ENCODE measurements at places on chromosomes 4 and X.

GRCh38 chr4:6986072-6986780 lies 56.9 kb upstream of the TADA2B start:
- DNase-seq, result no peak

DNA sequence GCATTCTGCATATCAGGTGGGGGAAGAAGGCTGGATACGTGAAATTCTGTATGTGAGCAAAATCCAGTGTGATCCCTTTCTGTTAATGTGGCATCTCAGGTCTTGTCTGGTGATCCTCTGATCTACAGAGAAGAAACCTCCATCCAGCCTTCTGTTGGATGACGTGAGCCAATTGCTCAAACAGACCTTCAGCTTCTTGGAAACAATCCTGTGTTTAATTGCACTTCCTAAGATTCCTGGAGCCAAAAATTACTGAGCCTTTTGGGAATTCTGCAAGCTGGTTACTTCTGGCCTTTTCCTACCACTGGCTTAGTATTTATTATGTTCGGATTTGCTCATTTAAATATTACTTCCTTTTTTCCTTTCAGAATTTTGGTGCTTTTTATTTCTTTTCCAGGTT lies 51.2 kb downstream of the TRIML1 start:
- DNase-seq, result no peak

GRCh38 chrX:122512561-122513072 lies 671.5 kb upstream of the GRIA3 start:
- DNase-seq, result no peak

GRCh38 chr4:30295652-30296051 lies 424.5 kb upstream of the PCDH7 start:
- DNase-seq, result no peak

DNA sequence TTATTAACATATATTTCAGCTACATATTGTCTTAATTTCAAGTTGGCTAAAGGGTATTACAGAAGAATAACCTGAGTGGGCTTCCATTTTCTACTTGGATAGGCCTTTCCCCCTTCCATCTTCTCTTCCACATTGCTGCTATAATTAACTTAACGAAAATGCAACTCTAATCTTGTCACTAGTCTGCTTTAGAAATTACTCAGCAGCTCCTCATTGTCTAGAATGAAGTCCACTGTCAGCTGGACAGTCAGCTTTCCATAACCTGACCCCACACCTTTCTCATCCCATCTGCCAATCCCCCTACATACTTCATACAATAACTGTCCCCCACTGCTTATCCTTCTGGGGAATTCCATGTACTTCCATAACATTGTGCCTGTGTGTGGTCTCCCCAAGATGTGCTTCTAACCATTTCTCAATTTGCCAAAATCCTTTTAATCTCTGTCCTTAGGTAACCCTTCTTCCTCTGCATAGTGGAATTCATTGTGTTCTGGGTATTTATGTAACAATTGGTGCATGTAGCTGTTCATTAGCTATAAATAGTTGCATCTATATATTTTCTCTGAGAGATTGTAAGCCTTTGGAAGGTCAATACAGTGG lies 4.8 kb downstream of the MND1 start:
- no peak for DNase-seq

DNA sequence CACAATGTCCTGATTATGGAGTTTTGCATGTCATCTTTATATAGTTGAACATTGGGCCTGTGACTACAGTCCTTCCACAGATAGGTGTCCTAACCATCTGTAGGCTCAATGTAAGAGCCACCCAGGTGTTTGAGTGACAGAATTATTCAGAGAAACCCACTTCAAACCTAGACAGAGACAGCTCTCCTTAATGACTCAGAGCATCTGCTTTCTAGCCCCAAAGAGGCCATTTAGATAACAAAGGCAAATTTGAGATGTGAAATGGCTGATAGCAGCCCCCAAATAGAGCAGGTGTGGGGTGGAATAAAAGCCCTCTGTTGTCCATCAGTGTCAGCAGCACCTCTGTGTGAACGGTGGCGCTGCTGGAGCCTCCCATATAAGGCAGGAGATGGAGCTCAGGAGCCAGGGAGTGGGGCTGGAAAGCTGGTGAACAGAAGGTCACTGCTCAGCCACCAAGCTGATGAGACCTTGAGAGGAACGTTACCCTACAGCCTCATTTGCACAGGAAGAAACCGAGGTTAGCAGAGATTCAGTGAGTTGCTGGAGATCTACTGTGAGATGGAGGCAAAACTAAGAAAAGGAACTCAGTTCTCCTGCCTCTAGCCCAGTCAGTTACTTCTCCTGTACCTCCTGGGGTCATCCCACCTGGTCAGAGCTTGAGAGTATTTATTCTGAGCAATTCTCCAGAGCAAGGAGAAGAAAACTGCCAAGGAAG lies 153.3 kb upstream of the LNX1 start:
- no peak for DNase-seq

- DNase-seq, result no peak
These were observed 1477.8 kb downstream of the C4orf33 start for GRCh38 chr4:130573742-130574141.

DNA sequence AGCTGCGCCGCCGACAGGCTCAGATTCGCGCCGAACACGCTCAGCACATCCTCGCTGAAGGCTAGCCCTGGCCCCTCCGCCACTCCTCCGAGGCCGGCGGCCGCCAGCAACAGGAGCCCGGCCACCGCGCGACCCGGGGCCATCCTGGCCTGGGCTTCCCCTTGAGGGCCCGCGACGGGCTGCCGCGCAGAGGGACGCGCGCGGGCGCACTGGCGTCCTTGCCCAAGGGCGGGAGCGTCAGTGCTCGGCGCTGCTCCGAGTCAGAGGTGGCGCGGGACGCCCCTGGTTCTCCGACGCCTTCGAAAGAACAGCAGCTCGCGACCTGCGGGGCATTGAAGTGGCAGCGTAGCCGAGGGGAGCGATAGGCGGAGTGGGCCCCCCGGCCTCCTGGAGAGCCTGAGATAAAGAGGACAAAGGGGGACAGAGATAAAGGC lies 745 bp downstream of the SLC39A8 start:
- peak; percentile 71 for DNase-seq

DNA sequence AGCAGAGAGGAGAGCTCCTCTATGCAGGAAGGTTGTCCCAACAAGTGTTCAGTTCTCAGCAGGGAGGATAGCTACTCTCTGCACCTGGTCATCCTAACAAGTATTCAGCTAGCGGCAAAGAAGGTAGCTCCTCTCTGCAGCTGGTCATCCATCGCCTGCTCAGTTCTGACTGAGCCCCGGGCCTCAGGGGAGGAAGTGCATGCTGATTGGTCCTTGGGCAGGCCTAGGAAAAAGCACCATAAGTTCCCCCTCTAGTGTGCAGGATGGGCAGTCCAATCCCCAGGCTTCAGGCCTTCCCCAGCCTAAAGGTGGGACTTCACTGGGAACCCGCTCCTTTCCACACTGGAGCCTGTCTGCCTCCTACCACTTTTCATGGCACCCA lies 4.4 kb upstream of the FBXW7 start:
- DNase-seq, result no peak

DNA sequence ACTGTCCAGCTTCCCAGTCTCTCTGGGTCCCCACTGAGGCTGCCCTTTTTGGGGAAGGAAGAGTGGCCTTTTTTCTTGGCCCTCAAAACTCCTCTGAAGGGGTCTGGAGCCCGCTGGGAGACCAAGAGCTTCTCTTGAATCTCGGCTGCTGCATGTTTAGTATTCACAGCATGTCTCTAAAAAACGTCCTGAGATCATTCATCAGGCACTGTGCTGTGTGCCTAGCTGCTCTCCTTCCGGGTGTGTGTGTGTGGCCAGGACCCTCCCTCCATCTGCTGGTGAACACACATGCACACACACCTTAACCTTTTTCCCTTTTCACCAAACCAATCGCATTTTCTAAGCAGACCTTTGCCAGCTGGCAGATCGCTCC lies 841 bp upstream of the FRMPD3 start:
- no peak for DNase-seq

DNA sequence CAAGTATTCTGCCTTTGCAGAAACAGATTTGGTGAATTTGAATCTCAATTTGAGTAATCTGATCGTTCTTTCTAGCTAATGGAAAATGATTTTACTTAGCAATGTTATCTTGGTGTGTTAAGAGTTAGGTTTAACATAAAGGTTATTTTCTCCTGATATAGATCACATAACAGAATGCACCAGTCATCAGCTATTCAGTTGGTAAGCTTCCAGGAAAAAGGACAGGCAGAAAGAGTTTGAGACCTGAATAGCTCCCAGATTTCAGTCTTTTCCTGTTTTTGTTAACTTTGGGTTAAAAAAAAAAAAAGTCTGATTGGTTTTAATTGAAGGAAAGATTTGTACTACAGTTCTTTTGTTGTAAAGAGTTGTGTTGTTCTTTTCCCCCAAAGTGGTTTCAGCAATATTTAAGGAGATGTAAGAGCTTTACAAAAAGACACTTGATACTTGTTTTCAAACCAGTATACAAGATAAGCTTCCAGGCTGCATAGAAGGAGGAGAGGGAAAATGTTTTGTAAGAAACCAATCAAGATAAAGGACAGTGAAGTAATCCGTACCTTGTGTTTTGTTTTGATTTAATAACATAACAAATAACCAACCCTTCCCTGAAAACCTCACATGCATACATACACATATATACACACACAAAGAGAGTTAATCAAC lies 15.3 kb downstream of the PLP1 start:
- no peak for DNase-seq

DNA sequence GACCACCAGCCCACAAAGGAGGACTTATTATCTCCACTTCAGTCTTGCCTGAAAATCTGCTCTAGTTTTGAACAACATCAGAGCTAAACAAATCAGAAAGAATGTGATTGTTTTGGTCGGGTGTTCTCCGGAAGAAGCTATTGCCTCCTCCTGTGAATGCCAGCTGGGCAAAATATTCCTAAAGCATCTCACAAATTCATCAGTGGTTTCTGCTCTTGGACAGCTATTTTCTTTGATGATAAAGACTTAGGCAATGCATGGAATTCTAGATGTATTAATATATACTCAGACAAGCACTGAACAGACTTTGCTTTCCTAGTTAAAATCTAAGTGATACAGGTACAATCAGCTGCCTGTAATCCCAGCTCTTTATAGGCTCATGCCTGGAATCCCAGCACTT lies 71.8 kb downstream of the ASMT start:
- no peak for DNase-seq

GRCh38 chr4:100357542-100357941 lies 160.3 kb downstream of the EMCN start:
- DNase-seq, result no peak

- no peak for DNase-seq
These were observed 18.8 kb upstream of the TADA2B start for GRCh38 chr4:7024336-7024890.

GRCh38 chrX:48890296-48890925 lies 7.2 kb downstream of the TIMM17B start:
- DNase-seq, result no peak

- no peak for DNase-seq
These were observed 296.1 kb downstream of the TLL1 start for GRCh38 chr4:166169111-166169510.

DNA sequence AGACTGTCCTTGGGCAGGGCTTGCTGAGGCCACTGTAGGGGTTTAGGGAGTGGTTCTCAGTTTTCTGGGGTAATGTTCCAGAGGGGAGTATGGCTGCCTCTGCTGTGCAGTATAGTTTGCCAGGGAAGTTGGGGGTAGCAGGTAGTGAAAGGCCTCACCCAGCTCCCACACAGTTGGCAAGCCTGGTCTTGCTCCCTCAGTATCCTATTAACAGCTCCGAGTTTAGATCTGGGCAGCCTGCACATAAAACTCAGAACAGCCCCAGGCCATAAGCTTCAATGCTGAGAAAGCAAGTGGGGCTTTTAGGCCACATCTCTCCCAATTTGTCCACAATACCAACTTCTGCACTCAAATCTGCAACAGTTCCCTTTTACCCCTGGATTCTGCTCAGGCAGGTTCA lies 205.2 kb downstream of the GALNTL6 start:
- no peak for DNase-seq

DNA sequence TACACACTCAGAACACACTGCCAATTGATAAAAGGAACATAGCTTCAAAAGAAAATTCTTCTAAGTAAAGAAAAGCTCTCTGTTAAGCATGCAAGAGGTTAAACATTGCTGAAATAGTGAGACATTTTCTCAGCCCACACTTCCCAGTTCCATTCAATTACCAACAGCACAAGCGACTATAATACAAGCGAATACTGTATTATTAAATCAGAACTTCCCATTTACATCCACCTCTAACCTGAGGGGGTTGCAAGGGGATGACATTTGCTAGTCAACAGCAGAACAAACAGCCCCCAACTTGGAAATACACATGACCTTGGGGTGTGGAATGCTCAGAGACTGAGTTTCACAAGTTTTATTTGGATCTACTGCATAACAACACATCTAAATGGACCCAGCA lies 1.1 kb downstream of the FSTL5 start:
- no peak for DNase-seq

DNA sequence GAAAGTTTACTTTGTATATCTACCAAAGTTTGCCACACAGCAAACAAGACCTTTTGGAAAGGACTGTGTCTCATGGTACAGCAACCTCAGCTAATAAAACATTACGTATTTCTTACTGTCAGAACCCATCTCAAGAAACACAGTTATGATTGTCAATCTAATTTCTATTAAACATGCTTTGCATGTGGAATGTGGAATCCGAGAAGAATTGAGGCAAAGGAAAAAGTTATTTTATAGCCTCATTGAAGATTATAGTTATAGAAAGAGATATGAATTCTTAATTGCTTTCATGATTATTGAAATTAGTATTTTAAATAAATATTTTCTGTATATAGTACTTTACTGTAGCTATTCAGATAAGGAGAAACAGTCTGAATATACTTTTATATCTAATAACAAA lies 5.4 kb downstream of the PCDH7 start:
- no peak for DNase-seq
